ENCODE measurements at places on chromosomes 12 and 14. TPM values are rescaled to one million over a fixed set of nuclear protein-coding genes. Genes with fewer than 3 reads are reported as not detected.

DNA sequence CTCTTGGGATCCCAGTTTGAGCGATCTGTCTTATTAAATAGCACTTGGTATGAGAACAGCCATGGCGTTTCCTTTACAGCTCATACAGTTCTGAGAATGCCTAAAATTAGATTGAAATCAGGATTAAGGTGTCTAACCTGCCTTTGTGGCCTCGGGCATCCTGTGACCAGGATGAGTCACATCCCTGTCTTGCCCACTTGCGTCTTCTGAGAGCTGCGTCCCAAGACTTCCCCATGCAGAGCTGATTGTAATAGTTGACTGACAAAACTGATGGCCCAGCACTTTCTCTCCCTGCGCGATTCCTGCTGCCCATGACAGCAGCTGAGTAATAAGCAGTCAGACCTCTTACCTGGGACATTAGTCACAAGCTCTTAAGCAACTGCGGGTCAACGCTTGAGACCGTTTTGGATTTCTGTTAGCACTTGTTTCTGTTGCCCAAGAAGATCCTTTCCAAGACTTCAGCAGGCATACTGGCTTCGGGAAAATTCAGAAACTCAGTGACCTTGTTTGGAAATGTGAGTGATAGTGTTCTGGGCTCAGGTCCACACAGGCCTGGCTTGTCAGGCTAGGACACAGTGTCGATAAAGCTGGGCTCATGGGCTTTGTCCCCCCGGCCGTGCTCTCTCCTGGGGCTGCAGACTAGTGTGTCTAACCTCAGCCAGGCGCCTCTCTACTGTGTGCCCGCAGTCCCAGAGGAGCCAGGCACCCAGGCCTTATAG lies 169.9 kb upstream of the HIF1A start:
- peak; percentile 89 for DNase-seq

SMIM41 gene
- not detected for total RNA-seq

DNA sequence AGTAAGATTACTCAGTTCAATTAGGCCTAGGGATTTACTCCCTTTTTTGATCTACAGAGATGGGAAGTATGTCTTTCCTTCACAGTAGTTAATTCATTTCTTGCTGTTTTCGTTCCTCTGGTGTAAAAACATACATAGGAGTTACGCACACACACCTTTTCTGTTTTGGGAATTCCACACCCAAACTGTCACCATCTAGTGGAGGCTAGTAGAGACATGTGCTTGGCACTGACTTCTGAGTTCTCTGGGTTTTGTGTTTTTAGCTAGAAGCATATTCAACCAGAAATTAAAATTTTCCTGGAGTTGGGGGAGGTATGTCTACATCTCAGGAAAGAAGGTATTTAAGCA lies 1.4 kb downstream of the SUSD6 start:
- no peak for DNase-seq

DNA sequence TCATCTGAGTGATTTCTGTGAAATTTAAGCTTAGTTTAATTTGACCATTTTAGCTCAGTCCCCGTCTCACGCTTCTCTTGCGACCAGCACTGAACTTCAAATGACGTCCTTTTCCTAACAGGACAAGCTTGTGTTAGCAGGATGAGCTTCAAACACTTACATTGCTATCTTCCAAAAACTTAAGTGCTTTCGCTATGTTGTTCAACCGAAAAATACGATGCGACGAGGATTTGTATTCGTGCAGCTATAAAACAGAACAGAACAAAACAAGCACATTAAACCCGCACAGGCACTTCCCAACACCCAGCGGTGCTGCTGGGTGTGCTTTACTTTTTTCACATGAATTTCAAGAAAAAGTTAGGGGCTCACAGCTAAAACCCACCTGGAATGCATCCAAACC lies 64.2 kb upstream of the DICER1 start:
- no peak for DNase-seq

ZNF891 gene
- total RNA-seq: 1.7 TPM

LLPH gene
- total RNA-seq: 33.6 TPM

GRCh38 chr12:12032851-12033797 lies 37.6 kb upstream of the BCL2L14 start:
- peak; percentile 74 for DNase-seq

DNA sequence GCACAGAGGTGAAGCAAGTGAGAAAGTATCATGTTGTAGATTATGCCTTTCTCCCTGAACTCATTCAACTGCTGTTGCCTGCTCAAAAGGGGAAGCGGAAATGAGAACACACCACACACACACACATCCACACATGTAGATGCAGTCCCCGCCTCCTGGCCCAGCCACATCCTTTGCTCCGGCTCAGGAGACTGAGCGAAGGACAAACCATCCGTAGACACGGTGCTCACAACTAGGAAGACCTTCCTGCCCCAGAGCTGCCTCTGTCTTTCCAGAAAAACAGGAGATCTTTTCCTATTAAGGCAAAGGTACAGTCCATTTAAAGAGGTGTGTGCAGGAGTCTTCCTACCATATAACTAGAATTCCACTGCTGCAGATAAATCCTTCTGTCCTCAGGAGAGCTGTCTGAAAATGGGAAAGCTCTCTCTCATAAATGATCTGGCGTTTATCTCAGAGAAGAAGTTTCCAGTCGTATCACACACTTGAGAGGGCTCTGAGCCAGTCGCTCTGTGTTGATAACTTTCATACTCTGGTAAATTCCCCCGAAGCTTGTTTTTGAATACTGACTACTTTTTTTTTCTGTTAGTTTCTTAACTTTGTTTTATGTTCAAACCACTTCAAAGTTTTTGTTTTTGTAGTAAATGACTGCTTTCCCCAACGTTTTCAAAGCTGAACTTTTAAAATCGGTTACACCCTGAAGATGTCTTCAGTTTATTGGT lies at the start of gene TESPA1:
Gene TESPA1 (minus strand): TSS at position 105 of the 719 bp plus-strand sequence. CDS start 10,200 bp downstream, outside the sequence.
- DNase-seq: peak; percentile 94

DNA sequence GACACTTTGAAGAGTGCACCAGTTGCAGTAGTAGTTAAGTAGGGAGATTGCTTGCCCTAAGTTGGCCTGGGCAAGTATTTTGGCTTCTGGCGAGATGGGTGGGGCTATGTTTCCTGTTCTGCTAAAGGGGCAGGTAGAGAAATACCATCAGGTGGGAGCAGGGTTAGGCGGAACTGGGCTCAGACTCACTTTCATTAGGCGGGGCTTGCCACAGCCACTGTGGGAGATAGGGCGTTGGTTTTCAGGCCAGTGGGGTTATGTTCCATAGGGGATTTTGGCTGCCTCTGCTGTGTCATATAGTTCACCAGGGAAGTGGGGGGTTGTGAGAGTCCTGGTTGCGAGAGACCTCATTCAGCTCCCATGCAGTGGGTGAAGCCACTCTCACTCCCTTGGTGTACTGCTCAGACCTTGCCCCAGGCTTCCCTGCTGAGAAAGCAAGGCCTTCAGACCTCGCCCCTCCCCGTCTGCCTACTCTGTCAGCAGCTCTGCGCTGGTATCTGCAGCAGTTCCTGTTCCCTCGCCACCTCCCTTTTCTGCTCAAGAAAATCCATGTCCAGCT lies 43.3 kb downstream of the AEBP2 start:
- peak; percentile 87 for DNase-seq

DNA sequence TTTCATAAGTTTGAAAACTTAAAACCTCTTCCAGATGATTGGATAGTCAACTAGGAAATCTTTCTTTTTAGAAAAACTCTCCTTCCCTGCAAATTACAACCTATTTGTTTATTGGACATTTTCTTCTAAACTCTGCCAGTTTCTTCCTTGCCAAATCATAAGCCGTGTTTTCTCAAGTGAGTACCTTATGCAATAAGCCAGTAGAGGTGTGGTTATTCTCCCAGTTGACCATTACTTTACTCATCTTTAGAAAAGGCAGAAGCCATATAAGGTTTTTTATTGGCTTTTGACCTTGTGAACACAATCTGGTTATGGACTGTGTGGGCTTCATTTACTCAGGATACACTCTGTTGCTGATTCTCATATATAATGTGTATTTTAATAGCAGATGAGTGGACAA lies 14.6 kb downstream of the ACTR6 start:
- no peak for DNase-seq

DNA sequence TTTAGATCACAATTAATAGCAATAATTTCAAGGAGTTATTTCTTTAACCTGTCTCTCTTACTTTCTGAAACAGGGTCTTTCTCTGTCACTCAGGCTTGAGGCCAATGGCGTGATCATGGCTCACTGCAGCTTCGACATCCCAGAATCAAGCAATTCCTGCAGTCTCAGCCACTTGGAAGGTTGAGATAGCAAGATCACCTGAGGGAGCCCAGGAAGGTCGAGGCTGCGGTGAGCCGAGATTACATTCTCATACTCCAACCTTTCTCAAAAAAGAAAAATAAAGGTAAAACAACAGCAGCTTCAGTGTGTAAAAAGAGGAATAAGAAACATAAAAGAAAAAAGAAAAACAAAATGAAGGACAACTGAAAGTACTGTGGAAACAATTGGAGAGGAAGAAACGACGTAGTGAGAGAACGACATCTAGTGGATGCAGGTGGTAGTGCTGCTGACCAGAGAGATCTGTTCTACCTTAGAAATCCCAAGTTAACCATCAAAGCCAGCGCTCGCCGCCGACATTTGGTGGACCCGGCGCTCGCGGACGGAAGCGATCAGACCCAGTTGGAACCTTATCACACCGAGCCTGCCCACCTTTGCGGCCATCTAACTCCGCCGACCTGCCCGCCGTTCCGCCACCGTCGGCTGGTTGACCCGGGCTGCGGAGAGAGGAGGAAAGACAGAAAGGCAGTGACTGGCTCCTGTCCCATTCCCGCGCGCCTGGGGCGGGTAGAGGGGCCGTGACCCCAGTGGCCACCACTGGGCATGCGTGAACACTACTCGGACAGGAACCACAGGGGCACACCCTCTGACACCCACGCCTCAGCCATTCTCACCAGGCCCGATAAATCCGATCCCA lies 196.1 kb downstream of the ALG10 start:
- DNase-seq: peak; percentile 82

ASIC1 gene
- total RNA-seq: 17.3 TPM
